HFFc6 (cell line): ENCODE measurements at places on chromosomes 5 and 9. TPM values are rescaled to one million over a fixed set of nuclear protein-coding genes. Genes with fewer than 3 reads are reported as not detected.
A peak's percentile ranks its signal among the peaks of the same experiment; 100 is the strongest.

DNA sequence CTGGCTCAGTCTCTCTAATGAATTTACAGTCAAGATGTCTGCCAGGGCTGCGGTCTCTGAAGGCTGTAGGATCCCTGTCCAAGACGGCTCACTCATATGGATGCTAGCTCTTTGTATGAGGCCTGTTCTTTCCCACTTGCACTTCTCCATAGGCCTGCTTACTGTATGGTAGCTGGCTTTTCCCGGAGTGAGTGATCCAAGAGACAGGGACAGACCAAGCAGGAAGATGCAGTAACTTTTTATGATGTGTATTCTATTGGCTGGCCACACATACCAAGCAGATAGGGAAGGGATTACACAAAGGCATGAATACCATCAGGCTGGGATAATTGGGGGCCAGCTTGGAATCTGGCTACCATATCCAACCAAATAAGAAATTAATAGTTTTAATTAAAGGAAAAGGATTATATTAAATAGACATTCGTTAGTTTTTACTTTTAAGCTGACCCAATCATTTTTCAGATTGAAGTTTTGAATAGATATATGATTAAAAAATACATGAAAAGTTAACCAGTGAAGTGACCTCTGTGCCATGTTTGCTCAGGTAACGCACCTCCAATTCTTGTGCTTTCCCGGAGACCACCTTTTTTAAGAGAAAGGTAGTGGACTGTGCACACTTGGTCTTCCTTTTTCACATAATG lies 20.6 kb downstream of the NSD1 start:
- peak; percentile 34 for DNase-seq
- H3K27ac ChIP-seq: peak overlapping the region; percentile 81
- no peak overlapping the region for H3K4me3 ChIP-seq

- peak; percentile 29 for DNase-seq
- H3K27ac ChIP-seq: peak overlapping the region; percentile 60; the same call in 1 of the 2 replicates
- peak overlapping the region; percentile 89 for H3K4me3 ChIP-seq
- peaks cover 15% of the 10 kb centered on the region for H3K4me1 ChIP-seq
These were observed 15.0 kb upstream of the PTBP3 start for GRCh38 chr9:112348257-112349007.

DNA sequence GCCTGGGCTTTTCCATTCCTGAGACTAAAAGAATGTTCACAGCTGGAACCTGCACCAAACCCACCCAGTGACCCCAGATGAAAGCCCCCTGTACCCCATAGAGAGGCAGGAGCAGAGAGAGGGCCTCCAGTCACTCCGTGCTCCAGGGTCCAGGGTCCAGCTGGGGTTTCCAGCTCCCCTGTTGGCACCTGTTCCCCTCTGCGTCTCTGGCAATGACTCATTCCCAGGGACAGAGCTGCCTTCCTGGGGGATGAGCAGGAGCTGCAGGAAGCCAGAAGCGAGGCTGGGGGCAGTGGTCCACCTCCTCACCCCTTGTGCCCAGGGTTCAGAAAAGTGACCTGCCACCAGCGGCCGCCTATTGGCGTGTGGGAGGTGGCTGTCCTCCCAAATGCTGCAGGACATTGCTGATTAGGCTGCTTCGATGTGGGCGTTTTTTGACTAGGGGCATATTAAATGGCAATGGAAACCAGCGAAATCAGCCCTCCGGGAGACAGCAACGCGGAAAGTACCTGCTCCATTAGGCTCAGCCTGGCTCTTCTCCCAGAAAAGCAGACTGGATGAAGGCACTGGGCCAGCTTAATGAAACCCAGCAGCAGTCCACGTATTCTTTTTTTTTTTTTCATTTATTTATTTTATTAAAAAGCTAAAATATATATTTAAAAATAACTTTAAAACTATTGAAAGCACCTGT lies 97.4 kb downstream of the DAP start:
- H3K27me3 ChIP-seq: peaks cover 2% of the 10 kb centered on the region
- no peak for DNase-seq
- peaks cover 5% of the 10 kb centered on the region; the same call in 1 of the 2 replicates for H3K4me1 ChIP-seq
- H3K27ac ChIP-seq: no peak overlapping the region
- H3K4me3 ChIP-seq: no peak overlapping the region
- H3K36me3 ChIP-seq: no peaks in the 10 kb centered on the region

GRCh38 chr5:36561601-36562000 lies 44.8 kb upstream of the SLC1A3 start:
- H3K4me3 ChIP-seq: no peak overlapping the region
- no peaks in the 10 kb centered on the region for H3K36me3 ChIP-seq
- H3K4me1 ChIP-seq: no peaks in the 10 kb centered on the region
- no peak overlapping the region for H3K27ac ChIP-seq

PLK2 gene
- 46.5 to 80.1 TPM (median 62.0 TPM) in 3 replicates for total RNA-seq

GRCh38 chr5:77867194-77867691 lies 91.1 kb upstream of the TBCA start:
- no peaks in the 10 kb centered on the region for H3K36me3 ChIP-seq
- no peak overlapping the region for H3K4me3 ChIP-seq
- DNase-seq: peak; percentile 12

PCDHA4 gene
- not detected in 3 replicates for total RNA-seq

- no peak for DNase-seq
- H3K4me3 ChIP-seq: no peak overlapping the region
- peaks cover 4% of the 10 kb centered on the region; the same call in 1 of the 2 replicates for H3K27me3 ChIP-seq
- H3K36me3 ChIP-seq: no peaks in the 10 kb centered on the region
- no peak overlapping the region for H3K27ac ChIP-seq
- peaks cover 20% of the 10 kb centered on the region for H3K4me1 ChIP-seq
These were observed 282.1 kb downstream of the NFIB start for GRCh38 chr9:14031810-14032209.

FOXD4L6 gene
- total RNA-seq: not detected in 2 replicates

GRCh38 chr5:60633341-60633740 lies 66.6 kb downstream of the DEPDC1B start:
- peak; percentile 83 for DNase-seq
- peak overlapping the region; percentile 13; the same call in 1 of the 2 replicates for H3K4me3 ChIP-seq
- H3K27ac ChIP-seq: peak overlapping the region; percentile 81
- peaks cover 21% of the 10 kb centered on the region for H3K4me1 ChIP-seq

DNA sequence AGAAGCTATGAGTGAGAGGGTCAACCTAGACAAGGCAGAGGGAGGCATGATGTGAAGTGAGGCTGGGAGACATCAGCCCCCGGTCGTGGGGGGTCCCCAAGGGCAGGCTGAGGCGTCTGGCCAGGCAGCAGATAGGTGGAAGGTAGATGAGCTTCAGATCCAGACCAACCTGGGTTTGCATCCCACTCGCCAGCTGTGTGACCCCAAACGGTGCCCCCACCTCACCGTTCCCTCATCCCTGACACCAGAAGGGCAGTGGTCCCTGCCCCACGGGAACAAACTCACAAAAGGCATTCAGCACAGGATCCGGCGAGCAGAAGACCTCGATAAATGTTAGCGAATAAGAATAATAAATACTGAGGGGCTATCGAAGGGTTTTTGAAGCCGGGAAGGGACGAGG lies 27.5 kb upstream of the LMX1B start:
- H3K4me1 ChIP-seq: no peaks in the 10 kb centered on the region
- no peaks in the 10 kb centered on the region for H3K36me3 ChIP-seq

DNA sequence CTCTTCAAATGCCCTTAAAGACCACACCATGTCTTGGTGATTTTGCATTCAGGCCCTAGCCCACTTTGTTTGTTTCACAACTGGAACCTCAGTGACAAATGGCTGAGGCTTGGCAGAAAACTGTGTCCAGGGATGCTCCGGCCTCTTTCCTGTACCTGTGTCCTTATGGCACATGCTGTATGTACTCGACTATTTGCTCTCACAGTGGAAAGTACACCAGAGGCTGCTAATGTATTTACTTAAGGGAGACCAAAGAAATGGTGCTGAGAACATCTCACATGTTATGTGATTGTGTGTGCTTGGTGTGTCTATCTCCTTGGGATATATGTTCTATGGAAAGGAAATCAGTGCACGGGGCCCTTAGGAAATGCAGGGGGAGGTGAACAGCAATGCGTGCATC lies 263.3 kb downstream of the GADD45G start:
- no peaks in the 10 kb centered on the region for H3K27me3 ChIP-seq
- no peak overlapping the region for H3K27ac ChIP-seq
- H3K4me1 ChIP-seq: no peaks in the 10 kb centered on the region
- DNase-seq: no peak

GRCh38 chr5:43774881-43775399 lies 172.0 kb downstream of the NNT start:
- DNase-seq: no peak
- H3K27me3 ChIP-seq: no peaks in the 10 kb centered on the region; the same call in none of the 2 replicates
- H3K4me1 ChIP-seq: peaks cover 28% of the 10 kb centered on the region
- H3K27ac ChIP-seq: no peak overlapping the region
- H3K36me3 ChIP-seq: no peaks in the 10 kb centered on the region
- no peak overlapping the region for H3K4me3 ChIP-seq

RAPGEF1 gene
- 38.6 and 47.9 TPM in 2 replicates for total RNA-seq

DNA sequence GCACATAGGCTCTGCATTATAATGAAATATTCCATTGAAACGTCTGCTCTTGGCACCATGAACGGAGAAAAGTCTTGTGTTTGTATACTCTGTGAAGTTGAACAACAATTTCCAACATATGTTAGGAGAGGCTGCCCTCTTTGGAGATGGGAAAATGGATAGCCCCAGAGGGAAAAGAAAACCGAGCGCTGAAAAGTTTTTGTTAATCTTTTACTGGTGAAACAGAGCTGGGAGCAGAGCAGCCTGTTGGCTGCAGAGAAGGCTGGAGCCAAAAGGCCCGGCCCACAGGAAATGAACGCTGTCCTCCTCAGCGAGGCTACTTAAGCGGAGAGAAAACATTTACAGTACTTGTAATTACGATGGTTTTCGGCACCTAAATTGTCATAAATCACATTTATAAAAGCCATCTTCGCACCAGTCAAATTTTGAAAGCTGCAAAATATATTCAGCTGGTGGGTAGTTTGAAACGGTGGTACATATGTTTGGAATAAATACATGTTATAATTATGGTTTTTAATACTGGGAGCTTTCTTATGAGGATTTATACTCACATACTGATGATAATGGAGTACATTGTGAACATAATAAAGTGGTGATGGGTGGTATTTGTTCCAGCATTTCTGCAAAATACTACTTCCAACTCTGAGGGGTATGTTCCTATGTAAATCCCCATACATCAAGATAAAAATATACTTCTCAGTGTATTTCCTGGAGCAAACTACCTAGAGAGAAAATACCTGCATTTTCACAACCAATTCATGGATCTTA lies 129.6 kb upstream of the CNTLN start:
- no peaks in the 10 kb centered on the region for H3K36me3 ChIP-seq
- H3K4me1 ChIP-seq: peaks cover 35% of the 10 kb centered on the region
- peak overlapping the region; percentile 83 for H3K4me3 ChIP-seq
- no peaks in the 10 kb centered on the region for H3K27me3 ChIP-seq
- H3K27ac ChIP-seq: peak overlapping the region; percentile 89
- peak; percentile 77 for DNase-seq

DNA sequence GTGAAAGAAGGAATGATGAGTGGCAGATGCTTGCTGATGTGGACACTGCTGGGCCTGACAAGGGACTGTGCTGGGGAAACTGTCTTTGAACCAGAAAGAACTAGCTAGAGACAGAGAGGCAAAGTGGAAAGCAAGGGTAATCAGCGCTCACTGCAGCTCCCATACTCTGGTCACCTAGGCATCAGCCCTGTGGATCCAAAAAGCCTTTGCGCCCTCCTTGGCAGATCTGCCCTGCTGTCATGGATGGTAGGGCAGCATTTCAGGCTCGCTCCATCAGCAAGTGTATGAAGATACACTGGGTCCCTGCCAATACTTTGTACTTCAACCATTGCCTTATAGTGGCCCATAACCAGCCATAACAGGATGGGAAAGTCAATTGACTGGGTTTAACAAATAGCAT lies 6.6 kb upstream of the ALDH1B1 start:
- no peaks in the 10 kb centered on the region for H3K36me3 ChIP-seq
- no peak overlapping the region for H3K4me3 ChIP-seq
- peaks cover 2% of the 10 kb centered on the region for H3K27me3 ChIP-seq
- H3K4me1 ChIP-seq: peaks cover 53% of the 10 kb centered on the region
- no peak for DNase-seq

DNA sequence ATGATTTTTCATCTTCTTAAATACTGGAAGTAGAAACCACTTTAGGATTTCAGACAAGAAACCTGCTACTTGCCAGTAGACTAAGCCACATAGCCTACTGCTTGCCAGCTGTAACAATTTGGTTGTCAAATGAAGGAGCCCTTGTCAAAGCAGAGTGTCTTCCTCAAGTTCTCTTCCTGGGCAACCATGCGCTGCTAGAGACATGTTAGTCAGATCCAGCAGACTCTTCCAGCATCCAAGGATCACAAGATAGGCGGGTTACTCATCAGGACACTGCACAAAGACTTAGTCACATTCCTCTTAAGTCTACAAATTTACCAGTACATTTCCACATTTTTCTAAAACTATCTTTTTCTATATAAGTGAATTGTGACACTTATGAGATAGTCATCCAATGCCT lies 24.4 kb downstream of the SKIC3 start:
- peaks cover 42% of the 10 kb centered on the region for H3K36me3 ChIP-seq
- H3K27me3 ChIP-seq: peaks cover 1% of the 10 kb centered on the region; the same call in 1 of the 2 replicates
- no peak overlapping the region for H3K4me3 ChIP-seq
- H3K27ac ChIP-seq: peak overlapping the region; percentile 66

DNA sequence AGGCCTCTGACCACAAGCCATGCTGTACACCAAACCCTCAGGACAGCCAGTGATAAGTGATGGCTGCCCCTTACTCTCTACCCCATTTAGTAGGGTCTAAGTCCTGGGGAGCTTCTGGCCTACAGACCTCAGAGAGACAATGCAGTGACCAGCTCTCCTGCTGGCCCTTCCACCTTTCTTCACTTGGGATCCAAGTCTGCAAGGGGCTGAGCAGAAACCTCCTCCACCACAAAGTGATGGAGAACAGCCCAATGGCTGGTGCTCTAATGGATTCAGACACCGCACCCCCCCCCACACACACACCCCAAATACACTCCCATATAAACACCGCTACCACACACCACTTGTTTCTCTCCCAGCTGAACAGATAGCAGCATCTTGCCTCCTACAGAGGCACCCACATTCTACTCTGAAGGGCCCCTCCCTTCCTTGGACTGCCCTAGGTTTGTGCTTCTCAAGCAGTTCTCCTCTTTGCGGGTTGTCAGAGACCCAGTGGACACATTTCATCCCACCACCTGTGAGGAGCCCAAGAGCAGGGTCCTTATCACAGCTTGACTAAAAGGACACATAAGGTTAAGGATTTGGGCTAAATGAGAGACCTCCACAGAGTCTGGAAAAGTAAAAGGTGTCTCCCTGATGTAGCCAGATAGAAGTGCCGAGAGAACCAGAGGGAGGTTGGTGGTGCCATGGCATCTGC lies 1.3 kb upstream of the PDLIM4 start:
- DNase-seq: no peak
- no peaks in the 10 kb centered on the region for H3K36me3 ChIP-seq
- H3K4me1 ChIP-seq: peaks cover 36% of the 10 kb centered on the region
- peak overlapping the region; percentile 24 for H3K27ac ChIP-seq
- peaks cover 7% of the 10 kb centered on the region for H3K27me3 ChIP-seq

FBN2 gene
- 180 to 253 TPM (median 185 TPM) in 3 replicates for total RNA-seq
